ENCODE measurements at places on chromosomes 5 and 9.
A peak's percentile ranks its signal among the peaks of the same experiment; 100 is the strongest.

DNA sequence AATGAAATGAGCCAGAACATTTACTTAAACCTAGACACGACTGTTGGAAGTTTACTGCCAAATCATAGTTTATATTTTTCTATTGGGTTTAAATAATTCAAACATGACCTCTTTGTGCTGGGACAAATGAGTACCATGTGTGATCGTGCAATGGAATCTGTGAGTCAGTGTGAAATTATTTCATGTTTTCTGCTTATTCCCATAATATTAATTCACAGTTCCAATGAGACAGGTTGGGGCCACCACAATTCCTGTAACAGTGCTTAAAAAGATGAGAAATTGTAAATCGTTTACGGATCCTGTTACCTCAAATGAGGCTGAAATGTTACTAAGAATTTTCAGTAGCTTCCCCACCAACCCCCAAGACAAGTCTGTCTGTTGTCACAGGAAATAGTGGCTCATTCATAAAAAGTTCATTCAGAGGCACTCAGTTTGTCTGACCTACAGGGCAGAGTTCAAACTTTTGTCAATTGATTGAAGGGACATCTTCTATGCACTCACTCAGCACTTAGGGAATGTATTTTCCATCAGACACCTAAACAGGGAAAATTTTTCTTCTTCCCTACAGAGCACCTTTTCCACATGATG lies 563.9 kb upstream of the ADAMTS16 start:
- DNase-seq, result no peak

- peak; percentile 66 for DNase-seq
These were observed 85.9 kb downstream of the SETX start for GRCh38 chr9:132268725-132269352.

DNA sequence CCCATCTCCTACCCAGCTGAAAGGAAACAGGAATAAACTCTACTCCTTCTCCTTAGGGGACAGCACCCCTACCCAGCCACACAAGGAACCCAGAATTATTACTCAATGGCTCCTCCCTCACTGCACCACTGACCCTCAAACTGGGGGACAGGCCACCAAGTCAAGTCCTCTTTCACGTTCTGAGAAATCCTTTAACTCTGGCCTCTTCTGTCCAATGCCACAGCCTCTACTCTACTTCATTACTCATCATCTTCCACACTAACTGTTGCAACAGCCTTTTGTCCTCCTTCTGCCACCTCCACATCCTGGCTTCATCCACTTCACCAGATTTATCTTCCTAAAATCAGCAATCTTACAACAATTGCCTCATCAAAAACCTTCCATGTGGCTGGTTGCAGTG lies 6.8 kb downstream of the TTC39B start:
- peak; percentile 80 for DNase-seq

DNA sequence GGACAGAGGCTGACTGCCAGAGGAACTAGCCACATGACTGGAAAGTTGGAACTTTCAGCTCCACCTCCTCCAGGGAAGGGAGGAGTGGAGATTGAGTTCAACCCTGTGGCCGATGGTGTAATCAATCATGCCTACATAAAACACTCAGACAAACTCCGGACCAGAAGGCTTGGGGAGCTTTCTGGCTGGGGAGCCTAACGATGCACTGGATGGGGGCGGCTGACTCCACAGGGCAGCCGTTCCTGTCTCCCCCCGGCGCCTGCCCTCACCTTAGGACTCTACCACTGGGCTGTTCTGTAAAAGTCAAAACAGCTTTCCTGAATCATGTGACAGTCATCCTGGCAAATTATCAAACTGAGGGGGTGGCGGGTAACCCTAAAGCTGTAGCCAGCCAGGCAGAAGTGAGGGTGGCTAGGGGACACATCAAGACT lies 58.0 kb downstream of the GOLM1 start:
- DNase-seq, result peak; percentile 78

DNA sequence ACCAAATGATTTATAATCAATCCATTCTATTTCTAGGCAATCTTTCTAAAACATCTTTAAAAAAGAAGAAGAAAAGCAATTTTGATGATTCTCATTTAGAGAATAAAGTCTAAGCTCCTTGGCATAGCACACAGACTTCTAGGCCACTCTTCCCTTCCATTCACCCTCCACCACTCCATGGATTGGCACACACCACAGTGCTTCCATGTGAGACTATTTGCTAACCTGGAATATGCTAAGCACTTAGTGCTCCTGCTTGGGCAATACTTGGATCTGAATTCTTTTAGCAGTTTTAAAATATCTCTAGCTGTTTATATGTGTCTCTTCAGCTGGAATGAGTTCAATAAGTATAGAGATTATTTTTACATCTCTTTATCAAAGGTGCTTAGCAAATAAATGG lies 177.6 kb upstream of the FBXL7 start:
- no peak for DNase-seq

GRCh38 chr5:32165597-32165996 lies 8.5 kb downstream of the GOLPH3 start:
- DNase-seq, result no peak

- no peak for DNase-seq
These were observed 248.6 kb downstream of the PDZD2 start for GRCh38 chr5:31887556-31887955.

DNA sequence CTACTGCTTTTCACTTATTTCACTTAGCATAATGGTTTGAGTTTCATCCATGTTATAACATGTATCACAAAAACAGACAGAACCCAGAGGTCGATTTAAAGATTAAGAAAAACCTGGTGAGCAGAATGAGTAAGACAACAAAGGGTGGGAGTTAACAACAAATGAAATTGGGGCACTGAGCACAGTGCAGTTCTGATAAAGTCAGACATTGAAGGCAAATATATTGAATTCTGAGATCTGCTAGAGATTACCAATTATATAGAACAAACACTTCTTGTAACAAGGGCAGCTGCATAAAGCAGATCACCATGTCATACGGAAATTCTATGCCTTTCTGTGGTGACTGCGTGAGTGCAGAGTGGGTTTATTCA lies 517.3 kb upstream of the RORB start:
- DNase-seq, result no peak

DNA sequence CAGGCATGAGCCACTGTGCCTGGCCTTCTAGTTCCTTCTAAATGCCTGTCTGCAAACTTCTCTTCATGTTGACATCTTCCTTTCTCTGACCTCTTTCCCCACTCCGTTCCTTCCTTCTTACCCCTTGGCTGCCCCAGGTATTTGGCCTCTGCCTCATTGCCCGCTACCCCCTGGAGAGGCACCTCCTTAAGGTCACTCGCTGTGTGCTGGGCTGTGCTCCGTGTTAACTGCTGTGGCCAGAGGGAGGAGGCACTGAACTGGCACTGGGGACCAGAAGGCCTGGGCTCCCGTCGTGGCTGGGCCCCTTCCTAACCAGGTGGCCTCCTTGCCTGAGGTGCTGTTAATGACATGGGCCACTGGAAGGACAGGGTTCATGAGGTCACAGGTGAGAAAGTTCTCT lies 39.4 kb downstream of the LAMC3 start:
- no peak for DNase-seq

DNA sequence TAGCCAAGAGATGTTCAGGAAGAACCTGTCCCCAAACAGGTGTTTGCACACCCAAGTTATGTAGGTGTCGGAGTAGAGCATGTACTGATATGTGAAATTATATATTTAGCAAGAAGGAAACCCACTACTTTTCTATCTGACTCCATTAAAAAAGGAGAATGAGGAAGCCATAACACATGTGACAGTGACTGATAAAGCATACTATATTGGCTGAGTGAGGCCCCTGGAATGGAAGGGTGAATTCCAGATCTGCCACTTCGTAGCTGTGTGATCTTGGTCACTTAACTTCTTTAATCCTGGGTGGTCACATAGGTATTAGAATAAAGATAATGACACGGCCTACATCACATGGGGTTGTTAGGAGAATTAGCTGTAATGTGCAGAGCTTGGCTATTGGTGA lies 116.0 kb upstream of the MAN2A1 start:
- DNase-seq, result no peak

DNA sequence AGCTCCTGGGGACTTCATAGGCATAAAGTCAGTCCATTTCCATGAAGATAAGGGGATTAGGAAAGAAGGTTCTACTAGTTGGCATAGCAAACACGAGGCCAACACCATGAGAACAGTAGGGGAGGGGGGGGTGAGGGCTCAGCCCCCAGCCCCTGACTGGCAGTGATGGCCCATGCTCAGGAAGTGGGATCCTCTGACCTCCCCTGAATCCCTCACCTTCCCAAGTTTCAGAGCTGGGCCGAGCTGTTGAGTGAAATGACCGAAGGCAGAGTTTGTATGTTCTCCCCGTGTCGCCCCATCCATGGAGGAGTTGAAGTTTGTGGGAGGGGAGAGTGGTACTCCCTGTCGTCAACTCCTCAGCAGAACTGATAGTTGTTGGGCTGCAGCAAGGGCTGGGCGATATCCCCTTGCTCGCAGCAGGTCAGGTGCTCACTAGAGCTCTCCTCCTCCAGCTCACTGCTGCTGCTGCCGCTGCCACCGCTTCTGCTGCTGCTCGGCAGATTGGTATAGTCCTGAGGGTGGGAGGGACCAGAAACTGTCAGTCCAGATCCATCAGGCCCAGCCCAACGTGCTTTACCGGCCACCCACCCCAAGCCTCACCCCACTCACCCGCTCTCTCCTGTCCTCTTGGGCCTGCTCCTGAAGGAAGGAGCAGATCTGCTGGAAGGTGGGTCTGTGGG lies 32.5 kb downstream of the CSF1R start:
- DNase-seq, result no peak

- DNase-seq, result no peak
These were observed 39.4 kb downstream of the ZSWIM6 start for GRCh38 chr5:61371474-61371873.

DNA sequence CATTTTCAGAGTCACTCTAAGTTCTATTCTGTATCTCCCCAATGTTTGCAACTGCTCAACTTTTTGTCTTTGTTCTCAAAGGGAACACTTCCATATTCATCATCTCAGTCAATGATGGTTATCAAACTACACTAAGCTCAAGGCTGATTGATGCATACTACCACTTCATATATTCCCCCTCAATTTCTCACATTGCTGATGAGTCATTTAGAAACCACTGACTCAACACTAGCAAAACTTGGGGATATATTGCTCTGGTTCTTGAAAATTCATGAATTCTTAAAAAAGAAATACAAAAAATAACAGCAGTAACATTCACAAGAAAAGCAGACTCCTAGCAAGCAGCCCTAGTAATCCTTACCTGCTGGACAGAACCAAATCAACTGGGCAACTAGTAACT lies 52.2 kb downstream of the ABHD17B start:
- peak; percentile 42 for DNase-seq
